ENCODE measurements at places on chromosomes 4 and X. TPM values are rescaled to one million over a fixed set of nuclear protein-coding genes. Genes with fewer than 3 reads are reported as not detected.

GRCh38 chr4:45033676-45034419 lies 307.5 kb upstream of the GNPDA2 start:
- no peak for DNase-seq

Gene PRDM8
- total RNA-seq, result 14.7 TPM

Gene RGS12
- total RNA-seq, result 29.0 TPM

Gene CT45A6
- not detected for total RNA-seq

Gene CYP4V2
- 18.0 TPM for total RNA-seq

All from myocyte (in vitro differentiated cells).